ENCODE measurements at places on chromosomes 7 and 10.

DNA sequence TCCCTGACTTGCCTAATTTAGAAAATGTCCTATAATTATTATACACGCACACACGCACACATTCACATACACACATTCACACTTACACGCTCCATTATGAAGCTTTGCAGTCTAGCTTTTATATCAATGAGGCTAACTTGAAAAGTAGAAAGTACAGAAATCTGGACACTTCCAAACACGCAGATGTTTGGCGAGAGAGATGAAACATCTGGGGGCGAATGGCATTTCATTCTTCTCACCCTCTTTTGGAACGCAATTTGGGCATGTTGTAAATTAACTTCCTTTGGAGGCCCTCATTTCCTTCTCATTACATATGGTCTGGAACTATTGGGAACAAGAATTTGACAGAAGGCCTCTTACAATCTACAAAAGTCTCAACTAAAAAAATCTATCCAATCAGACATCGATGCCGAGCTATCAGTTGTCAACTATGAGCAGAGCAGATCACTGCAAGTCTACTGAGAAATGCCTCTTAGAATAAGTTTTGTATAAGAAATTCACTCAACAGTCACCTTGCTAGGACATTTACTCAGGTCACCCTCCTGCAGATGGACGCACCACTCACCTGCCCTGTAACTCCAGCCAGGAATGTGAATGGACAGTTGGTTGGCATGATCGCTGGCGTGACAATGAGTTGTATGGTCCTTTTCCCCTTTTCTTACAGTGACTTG is 115.2 kb upstream of the ADAM12 start:
- no peak for DNase-seq

DNA sequence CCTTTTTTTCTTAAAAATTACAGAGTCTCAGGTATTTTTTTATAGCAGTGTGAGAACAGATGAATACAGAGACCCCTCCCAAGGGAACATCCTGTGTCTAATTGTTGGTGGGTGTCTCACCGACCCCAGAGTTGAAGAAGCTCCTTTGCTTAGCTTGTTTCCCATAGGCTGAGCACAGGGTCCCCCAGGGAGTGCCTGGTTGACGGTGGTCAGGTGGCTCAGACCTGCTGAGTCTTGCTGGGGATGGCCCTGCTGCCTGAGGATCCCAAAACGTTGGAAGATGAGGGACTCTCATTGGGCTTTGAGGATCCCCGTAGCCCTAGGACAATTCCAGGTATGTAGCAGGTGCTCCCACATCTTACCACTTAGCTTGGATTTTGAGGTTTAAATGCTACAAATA is 19.5 kb downstream of the SCART1 start:
- no peak for DNase-seq

DNA sequence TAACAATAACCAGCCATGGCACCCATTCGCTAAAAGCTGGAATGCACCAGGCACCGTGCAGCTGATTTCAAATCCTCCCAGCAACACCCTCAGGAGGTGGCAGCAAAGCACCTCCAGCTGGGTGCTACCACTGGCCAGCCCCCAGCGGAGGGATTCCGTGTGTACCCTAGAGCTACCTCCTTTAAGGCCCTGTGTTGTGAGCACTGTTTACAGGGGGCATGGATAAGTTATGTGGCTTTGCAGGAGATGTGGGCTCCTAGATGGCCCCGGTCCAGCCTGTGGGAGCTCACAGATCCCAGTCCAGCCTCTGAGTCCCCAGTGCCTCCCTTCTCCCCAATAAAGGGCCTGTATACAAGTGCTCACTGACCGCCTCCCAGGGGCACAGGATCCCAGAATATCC is 27.1 kb downstream of the TNRC18 start:
- DNase-seq, result peak; percentile 59

GRCh38 chr10:36313142-36313541 is 671.0 kb upstream of the FZD8 start:
- no peak for DNase-seq

DNA sequence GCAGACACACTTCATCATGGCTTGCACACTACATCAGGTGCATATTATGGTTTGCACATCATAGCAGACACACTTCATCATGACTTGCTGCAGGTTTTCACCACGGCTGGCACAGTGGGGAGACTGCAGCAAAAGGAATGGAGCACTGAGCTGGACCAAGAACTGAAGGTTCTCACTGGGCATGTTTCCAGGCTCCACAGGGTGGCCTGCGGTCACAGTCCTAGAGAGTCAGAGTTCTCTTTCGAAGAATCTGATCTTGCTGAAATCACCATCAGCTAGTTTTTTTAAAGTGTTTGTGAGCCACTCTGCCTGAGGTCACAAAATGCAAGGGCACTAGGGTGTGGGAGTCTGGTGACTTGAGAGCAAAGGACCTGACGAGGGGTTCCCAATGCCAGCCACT is 140.4 kb upstream of the NPY start:
- DNase-seq, result no peak

- no peak for DNase-seq
Measured at GRCh38 chr10:14523286-14523685, 192.6 kb upstream of the FRMD4A start.

- peak; percentile 90 for DNase-seq
Measured at GRCh38 chr10:15200626-15201025, 32.1 kb upstream of the NMT2 start.

GRCh38 chr10:100519311-100520051 is at the start of gene SEC31B:
SEC31B (minus strand) TSS chr10:100519861; CDS start chr10:100516952, 2,909 bp downstream.
- no peak for DNase-seq

- DNase-seq, result no peak
Measured at GRCh38 chr10:26952094-26952493, 91.3 kb upstream of the ABI1 start.

- peak; percentile 33 for DNase-seq
Measured at GRCh38 chr7:15561835-15562234, at the start of gene AGMO. AGMO (minus strand) TSS chr7:15562015.

GRCh38 chr7:20284771-20285143 is 45.9 kb upstream of the ITGB8 start:
- DNase-seq, result peak; percentile 22

DNA sequence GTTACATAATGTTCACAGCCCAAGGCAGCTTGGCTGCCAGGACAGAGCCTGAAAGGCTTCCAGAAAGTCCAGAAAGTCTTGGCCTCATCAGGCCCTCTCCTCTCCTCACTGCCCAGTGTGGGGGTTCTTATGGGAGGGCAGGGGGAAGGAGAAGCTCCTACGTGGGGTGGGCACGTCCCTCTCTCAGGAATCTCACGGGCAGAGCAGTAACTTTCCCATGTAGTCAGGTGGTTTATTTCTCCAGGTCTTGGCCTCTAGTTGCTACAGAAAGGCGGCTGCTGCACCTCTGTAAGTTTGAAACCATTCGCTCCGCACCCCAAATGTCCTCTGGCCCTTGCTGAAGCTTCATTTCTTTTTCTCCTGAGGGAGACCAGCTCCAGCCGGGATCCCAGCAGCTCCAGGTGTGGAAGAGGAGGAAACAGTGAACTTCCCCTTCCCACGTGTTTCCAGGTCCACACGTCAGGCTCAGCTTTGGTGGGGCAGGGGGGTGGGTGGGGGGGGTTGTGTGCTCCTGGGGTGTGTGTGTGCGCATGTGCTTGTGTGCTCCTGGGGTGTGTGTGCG is 320.3 kb downstream of the WDR37 start:
- no peak for DNase-seq

DNA sequence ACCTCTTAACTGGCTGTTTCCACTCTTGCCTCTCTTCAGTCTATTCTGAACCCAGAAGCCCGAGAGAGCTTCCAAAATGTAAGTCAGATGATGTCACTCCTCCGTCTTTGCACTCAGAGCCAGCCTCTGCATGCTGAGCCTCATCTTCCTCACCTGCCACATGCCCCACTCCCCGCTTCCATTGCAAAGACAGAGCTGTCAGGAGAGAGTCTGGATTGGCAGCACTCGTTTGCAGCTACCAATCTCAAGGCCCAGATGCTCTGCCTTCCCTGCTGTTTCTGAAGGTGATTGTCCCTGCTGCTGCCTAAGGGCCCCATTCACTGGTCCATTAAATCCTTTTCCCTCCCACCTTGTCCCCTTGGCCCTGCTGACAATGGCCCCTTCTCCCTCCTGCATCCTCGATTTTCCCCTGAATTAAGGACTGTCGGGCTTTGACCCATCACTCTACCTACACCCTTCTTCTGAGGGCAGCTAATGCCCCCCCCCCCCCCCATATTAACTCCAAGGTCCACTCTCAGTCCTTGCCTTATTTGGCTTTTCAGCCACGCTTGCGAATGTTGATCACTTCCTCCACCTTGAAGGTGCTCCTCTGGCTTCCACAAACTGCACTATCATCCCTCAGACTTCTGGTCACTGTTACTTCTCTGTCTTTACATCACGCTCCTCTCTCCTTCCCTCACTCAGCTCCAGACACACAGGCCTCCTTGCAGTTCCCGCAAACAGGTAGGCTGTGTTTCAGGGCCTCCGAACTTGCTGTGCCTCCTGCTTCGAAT is 98.5 kb downstream of the CHN2 start:
- DNase-seq, result no peak

GRCh38 chr10:96082748-96083147 is 39.4 kb downstream of the CCNJ start:
- DNase-seq, result no peak

- DNase-seq, result no peak
Measured at GRCh38 chr7:142871260-142872105, 14.1 kb downstream of the TRPV6 start.

- no peak for DNase-seq
Measured at GRCh38 chr7:157676456-157677255, 339.9 kb downstream of the DNAJB6 start.

DNA sequence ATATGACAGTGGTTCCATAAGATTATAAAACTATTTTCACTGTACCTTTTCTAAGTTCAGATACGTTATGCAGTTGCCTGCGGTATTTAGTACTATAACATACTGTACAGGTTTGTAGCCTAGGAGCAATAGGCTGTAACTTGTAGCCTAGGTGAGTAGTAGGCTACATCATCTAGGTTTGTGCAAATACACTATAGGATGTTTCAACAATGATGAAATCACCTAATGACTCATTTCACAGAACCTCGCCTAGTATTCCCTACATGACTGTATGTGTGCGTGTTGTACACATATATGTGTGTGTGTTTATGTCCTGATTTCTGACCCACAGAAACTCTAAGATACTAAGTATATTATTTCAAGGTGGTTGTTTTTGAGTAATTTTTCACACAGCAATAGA is 139.0 kb downstream of the HERPUD2 start:
- DNase-seq, result peak; percentile 39

DNA sequence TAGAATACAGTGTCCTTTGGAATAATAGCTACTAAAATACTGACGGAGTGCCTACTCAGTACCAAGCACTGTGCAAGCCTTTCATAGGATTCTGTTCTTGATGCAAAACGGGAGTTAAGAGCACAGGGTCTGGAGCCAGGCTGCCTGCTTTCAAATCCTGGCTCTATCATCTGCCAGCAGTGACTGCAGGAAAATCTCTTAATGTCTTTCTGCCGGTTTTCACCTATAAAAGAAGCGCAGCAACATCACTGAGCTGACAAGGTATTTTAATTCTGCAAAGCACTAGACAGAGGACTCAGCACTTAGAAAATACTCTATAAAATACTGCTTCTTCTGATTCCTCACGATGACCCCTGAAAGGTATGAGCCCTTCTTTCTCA is 659 bp downstream of the FIGNL1 start:
- no peak for DNase-seq

GRCh38 chr10:31940839-31941653 is 12.4 kb upstream of the ARHGAP12 start:
- DNase-seq, result peak; percentile 96

DNA sequence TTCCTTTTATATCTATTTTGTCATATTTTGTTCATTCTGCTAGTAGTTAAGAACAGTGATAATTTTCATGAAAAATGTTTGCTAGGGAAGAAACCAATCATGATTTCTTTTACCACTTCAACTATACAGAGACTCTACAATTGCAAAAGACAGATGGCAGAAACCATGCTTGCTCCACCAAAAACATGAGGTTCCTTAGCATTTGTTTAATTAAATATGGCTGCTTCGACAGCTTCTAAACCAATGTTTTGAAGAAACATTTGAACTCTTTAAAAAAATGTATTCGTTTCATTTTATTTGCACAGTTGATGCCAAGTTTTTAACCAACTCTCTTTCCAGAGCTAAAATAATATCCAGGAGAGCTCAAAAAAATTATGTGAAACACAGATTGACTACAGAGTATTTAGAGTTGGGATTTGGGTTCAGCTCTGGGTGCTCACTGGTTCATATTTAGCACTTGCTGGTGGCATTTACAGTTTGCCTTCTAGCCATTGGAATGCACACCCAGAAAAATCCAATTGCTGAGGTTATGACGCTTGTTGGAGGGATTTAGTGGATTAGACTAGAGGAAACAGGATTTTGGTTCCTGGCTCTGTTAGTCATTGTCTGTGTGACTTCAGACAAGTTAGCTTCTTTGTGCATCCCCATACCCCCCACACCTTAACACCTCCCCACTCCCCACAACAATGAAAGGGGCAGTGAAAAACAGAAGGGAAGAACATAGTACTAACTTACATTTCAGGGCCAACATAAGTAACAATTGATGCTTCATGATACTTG is 35.8 kb upstream of the SDHAF3 start:
- DNase-seq, result no peak

DNA sequence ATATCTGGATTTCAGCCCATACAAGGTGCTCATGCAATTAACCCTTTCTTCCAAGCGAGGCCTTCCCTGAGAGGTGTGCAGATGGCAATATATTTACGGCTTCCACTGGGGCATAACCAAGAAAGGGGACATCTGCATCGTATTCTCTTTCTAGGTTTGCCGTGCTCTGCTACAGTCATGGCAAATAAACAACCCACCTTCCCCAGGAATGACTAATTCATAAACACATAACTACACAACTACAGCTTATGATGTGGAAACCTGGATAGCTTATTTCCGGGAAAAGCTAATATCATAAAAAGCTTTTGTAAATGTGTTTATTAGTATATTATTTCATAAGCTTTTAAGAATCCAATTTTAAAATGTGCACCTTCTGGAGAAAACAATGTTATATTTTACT is 120.0 kb downstream of the CAMK1D start:
- no peak for DNase-seq

GRCh38 chr7:138002096-138002827 is 376 bp upstream of the CREB3L2 start:
- DNase-seq, result peak; percentile 100

- no peak for DNase-seq
Measured at GRCh38 chr7:139570119-139570518, 46.6 kb downstream of the CLEC2L start.

GRCh38 chr10:132293813-132294520 is 13.8 kb downstream of the STK32C start:
- no peak for DNase-seq

DNA sequence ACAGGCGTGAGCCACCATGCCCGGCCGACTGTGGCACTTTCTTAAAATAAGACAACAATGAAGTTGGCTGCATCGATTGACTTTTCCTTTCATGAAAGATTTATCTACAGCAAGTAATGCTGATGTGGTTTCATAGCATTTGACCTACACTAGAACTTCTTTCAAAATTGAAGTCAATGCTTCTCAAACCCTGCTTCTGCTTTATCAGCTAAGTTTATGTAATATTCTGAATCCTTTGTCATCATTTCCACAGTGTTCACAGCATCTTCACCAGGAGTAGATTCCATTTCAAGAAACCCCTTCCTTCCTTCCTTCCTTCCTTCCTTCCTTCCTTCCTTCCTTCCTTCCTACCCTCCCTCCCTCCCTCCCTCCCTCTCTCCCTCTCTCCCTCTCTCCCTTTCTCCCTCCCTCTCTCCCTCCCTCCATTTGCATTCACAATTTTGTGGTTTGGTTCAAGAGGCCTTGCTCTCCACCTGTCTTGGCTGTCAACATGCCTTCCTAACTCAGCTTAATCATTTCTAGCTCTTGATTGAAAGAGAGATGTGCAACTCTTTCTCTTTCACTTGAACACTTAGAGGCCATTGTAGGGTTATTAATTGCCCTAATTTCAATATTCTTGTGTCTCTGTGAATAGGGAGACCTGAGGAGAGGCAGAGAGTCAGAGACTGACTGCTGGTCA is 52.1 kb downstream of the HDAC9 start:
- DNase-seq, result no peak
